ENCODE measurements at places on chromosomes 1 and 21.

- DNase-seq = peak; percentile 59
These were observed 19.1 kb downstream of the NME7 start for GRCh38 chr1:169348383-169349036.

GRCh38 chr1:185652348-185652747 is 81.8 kb upstream of the HMCN1 start:
- no peak for DNase-seq

DNA sequence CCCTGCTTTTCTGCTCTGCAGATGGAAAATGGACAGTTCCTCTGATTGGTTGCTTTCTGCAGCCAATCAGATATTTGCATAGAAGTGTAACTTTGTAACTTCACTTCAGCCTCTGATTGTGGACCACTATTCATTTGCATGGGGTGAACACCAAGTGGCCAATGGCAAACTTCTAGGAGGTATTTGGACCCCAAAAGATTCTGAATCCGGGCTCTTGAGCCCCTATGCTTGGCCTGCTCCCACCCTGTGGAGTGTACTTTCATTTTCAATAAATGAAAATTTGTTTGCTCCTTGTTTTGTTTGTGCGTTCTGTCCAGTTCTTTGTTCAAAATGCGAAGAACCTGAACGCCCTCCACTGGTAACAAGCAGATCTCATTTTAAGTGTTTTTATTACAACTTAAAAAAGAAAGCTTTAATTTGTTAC is 6.4 kb upstream of the GSTM4 start:
- DNase-seq = no peak

DNA sequence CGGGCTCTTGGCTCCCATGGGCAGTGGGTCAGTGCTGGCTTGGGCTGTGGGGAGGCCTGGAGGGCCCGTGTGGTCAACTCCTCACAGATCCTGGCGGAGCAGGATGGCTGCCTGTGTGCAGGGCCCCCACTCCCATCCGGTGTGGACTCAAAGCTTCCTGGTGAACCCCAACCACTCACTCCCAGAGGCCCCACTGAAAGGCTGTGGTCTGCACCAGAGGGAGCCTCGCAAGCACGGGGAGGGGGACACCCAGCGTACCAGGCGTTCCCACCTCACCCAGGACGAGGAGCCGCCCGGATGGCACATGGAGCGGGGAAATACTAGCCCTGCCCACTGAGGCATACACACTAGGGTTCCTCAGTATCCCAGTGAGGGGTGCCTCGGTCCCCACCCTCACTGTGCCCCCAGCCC is 75.4 kb upstream of the ACTRT2 start:
- DNase-seq = no peak

GRCh38 chr1:6273380-6273891 is 12.5 kb upstream of the GPR153 start:
- DNase-seq = no peak

- no peak for DNase-seq
These were observed 74.6 kb downstream of the SLC45A1 start for GRCh38 chr1:8392522-8392921.

DNA sequence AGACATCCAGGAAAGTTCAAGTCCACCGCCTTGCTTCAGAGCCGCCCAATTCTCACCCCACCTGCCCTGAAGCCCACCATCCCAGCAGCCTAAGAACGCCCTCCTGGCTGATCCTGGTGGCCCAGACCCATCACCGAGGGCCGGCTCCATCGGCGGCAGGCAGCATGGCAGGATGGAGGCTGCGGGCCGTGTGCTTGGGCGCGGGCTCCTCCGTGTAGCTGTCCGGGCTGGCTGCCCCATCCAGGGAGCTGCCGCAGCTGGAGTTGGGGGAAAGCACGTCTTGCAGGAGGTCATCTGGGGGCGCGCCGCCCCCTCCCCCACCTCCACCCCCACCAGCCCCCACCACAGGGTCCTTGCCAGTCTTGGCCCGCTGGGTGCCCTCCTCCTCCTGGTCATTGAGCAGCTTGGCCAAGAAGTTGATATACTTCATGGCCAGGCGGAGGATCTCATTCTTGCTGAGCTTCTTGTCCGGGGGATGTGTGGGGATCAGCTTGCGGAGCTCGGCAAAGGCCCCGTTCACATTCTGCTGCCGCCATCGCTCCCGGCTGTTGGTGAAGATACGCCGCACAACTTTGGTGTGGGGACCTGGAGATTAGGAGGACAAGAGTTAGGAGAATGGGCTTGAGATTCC is 12.3 kb downstream of the TAL1 start:
- no peak for DNase-seq

- DNase-seq = no peak
These were observed 33.6 kb downstream of the CAMK1G start for GRCh38 chr1:209617047-209617673.

- no peak for DNase-seq
These were observed 4.9 kb downstream of the PBX1 start for GRCh38 chr1:164563721-164564360.

GRCh38 chr1:79519084-79519760 is 512.7 kb upstream of the ADGRL4 start:
- DNase-seq = no peak

DNA sequence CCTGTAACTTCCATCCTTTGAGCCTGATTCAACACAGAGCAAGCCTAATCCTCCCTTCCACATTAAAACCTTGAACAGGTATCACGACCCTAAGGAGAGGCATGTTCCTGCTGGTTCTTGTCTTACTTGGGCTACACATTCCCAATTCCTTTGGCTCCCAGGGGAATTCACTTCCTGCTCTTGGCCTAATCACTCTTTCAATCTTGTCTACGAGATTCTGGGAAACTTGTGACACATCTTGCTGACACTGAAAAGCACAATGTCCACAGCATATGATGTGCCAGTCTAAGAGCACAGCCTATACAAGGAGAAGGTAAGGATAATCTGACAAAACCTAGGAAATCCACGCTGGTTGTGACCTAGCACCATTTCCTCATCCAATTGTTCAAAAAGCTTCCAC is 163.9 kb downstream of the GABPA start:
- no peak for DNase-seq

DNA sequence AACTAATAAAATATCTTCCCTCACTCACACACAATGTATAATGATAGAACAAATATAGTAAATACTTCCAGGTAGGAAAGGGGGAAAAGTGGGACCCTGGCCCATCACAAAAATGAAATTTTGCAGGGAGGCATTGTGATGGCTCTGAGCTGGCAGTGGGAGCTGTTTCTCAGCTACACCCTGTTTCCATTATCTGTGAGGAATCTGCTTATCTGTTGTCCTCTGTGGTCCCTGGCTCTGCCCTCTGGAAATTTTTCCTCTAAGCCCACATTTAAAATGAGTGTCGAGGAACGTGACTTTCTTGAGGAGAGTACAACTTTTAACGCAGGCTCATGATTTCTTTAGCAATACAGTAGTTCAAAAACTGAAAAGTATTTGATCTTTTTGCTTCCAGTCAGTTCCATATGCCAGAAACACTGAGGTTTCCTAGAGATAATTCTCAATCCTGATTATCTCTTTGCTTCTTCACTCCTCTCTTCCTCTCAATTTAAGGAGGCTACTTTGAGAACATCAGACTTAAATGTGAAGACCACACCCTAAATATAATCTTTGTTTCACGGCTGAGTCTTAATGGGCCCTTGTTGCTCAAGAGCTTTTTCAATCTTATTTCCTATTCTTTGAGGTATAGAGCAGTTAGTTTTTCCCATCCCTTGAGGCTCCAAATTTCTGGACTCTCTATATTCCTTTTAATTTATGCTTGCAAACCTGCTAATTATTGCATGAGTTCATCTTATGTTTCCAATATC is 5.0 kb upstream of the EEIG2 start:
- no peak for DNase-seq

DNA sequence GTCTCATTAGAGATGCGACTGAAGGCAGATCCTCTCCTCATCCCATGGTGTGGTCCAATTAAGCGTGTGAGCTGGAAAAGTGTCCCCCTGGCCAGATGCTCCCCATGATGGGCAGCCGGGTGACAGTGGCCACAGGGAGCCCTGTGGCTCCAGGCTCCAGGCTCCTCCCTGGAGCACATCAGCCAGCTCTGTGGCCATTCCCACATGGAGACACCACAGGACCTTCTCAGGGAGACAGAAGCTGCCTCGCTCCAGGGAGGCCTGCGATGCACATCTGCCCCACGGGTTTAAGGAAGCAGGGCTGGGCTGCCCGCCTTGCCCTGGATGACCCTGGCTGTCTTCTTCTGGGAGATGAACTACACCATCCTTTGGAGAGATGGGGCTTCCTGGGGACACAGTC is 99.9 kb upstream of the TLR5 start:
- no peak for DNase-seq

GRCh38 chr1:79852004-79852403 is 845.5 kb upstream of the ADGRL4 start:
- DNase-seq = no peak

DNA sequence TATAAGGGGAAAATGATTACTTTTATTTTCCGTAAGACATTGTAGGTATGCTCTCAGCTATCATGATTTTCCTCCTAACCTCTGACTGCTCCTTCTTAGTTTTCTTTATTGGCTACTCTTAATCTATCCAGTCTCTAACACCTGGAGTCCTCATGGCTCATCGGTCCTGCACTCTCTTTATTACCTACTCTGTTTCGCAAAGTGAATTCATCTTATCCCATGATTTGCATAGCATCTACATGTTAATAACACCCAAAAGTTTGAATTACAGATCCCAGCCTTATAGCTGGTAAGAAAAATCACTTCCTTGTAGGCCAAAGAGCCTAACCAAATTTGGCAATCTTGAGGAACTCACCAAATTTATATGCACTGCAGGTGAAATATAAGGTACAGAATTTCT is 136.3 kb downstream of the CDC42BPA start:
- DNase-seq = no peak

GRCh38 chr1:58786184-58786926 is 2.5 kb upstream of the JUN start:
- DNase-seq = no peak

DNA sequence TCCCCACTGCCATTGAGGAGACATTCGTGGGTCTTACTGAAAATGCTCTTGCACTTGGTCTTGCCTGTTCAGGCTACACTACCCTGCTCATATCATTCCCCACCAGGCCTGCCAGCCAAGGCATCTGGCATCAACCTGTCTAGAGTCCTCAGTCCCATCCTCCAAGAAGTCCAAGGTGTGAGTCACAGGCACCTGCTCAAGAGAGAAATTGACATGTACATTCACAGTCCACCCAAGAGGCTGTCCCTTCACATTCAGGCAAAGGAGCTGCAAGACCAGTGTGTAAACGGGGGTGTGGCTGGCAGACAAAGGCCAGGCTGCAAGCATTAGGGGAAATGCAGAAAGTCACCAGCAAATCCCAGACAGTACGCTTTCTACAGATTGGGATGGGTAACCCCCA is 13.1 kb upstream of the PLA2G2C start:
- no peak for DNase-seq

GRCh38 chr21:35840949-35841348 is 219.4 kb downstream of the SETD4 start:
- DNase-seq = no peak

DNA sequence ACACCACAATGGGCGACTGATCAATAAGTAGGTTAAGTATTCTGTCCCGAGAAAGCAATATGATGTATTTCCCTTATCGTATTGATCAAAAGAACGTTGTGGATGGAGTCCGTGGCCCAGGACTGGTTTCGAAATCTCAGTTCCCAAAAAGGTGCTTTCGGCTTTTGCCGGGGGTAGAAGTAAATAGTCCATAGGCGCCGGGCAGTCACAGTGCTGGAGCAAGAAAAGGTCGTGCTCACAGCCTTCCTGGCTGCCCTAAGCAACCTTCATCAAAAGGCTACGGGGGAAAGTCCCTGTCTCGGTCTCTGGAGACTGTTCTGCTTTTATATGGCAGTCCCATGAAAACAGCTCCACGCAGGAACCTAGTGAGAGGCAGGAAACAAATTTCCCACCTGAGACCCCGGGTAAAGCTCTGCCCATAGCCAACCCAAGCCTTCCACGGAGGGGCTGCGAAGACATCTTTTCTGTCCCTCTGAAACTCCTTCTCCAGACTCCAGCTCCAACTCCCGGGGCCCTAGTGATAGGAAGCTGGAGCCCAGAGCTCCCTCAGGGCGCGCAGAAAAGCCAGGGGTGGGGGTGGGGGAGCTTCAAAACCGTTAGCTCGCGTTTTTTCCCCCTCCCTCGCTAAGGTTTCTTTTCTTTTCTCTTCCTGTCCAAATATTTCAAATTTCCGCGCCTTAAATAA is 7.0 kb downstream of the CDKN2C start:
- no peak for DNase-seq

- peak; percentile 17 for DNase-seq
These were observed 16.4 kb downstream of the ECHDC2 start for GRCh38 chr1:52904927-52905698.

- no peak for DNase-seq
These were observed 7.0 kb downstream of the DYRK1A start for GRCh38 chr21:37373539-37373938.

GRCh38 chr1:59317780-59318179 is 20.9 kb downstream of the FGGY start:
- no peak for DNase-seq

GRCh38 chr1:18529714-18530113 is 49.0 kb downstream of the KLHDC7A start:
- no peak for DNase-seq

DNA sequence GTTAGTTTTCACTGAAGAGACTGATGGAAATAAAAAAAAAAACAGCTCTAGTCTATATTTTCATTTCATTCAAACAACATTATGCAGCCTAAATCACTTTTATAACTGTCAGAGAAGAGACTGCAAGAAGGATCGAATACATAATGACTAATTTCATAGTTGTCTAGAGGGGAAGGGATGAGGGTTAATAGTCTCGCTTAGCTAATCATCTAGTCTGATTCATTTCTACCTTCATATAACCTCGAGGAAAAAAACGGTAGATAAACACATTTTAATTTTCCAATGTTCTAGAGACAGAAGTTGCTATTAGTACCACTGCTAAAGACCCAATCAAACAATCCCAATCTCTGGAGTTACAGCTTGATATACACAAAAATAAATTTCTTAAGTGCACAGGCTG is 3.5 kb downstream of the FUBP1 start:
- DNase-seq = no peak

DNA sequence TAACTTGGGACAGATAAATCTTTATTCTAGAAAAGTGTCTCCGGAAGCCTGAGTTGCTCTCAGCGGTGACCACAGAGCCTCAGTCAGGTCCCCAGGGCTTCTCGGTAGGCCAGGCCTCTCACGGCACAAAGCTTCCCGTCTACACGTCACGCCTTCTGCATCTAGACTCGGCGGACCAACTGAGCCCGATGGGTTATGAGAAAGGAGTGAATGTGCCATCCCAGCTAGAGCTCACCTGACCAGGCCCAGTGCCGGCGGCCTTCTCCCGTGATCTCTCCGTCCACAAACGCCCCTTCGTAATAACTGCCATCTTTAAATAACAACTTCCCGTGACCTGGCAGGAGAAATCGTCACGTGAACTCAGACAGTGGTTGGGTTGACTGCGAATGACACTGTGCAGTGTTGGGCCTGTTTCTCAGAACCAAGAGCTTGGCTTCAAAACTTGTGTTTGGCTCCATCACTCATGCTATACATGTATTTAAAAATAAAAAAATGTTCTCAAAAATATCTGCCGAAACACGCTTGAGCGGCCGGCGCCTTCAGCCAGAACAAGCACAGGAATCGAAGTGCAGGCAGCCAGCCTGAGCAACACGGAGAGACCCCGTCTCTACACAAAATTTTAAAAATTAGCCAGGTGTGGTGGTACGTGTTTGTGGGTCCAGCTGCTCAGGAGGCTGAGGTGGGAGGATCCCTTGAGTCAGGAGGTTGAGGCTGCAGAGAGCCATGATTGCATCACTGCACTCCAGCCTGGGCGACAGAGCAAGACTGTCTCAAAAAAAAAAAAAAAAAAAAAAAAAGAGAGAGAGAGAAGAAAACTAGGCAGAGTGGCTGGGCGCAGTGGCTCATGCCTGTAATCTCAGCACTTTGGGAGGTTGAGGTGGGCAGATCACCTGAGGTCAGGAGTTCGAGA is 3.1 kb downstream of the MORN1 start:
- DNase-seq = no peak

Data from naive thymus-derived CD8-positive, alpha-beta T cell (primary cell).